ENCODE measurements at places on chromosomes 1 and 21.
A peak's percentile ranks its signal among the peaks of the same experiment; 100 is the strongest.

GRCh38 chr1:99107680-99108079, 103.0 kb upstream of the PLPPR5 start:
- no peak for DNase-seq

- DNase-seq = no peak
These were observed 212.0 kb downstream of the SLC45A1 start for GRCh38 chr1:8529901-8530300.

DNA sequence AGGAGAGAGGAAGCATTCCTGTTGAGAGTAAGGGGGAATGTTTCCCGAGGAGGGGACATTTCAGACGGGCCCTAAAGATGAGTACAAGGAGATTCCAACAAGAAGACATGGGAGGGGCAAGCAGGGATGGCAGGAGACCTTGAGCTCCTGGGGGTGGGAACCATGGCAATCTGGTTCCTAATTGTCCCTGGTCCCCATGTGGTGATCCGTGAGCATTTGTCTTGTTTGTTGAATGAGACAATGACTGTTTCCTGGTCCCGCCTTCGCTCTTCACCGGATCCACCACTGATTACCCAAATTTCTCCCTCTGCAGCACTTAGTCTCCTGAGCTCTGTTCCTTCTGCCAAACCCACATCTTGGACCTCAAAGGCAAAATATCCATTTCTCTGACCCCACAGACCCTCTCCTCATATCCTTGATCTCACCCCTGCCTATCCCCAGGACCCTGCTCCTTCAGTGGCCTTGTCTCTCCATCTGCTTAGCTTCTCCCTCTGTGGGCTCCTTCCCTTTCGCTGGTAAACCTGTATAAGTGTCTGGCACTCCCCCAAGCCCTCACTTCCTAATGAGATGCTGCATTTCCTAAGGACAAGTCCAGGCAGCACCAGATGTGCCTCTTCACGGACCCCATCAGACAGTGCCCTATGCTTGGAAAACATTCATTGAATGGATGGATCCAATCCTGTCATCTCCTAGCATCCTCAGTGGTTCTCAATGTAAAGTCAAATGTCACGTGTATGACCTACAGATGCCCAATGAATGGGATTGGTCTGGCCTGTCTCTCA, 8.3 kb upstream of the CSF1 start:
- DNase-seq = no peak

GRCh38 chr21:14787312-14787711, 241.2 kb upstream of the SAMSN1 start:
- DNase-seq = no peak

DNA sequence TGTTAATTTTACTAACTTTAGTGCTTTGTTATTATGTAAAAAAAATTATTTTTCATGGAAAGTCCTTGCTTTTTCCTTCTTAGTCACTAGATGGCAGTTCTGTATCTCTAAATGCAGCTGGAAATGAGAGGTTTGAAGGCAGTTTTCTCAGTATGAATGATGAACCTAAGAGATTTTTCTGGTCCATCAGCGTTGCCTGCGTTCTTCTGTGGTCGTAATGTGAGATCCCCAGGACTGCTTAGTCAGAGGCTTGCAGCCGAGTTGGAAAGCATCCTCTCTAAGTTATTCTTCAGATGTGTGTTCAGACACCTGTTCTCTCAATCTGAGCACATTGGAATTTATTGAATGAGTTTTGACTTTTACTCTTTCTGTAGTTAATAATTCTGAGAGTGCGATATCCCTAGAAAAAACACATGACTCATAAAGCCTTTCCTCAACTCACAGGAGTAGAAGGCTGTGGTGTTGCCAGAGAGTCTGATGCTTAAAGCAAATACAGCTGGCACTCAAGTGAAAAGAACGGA, 99.3 kb downstream of the FMN2 start:
- peak; percentile 45 for DNase-seq

DNA sequence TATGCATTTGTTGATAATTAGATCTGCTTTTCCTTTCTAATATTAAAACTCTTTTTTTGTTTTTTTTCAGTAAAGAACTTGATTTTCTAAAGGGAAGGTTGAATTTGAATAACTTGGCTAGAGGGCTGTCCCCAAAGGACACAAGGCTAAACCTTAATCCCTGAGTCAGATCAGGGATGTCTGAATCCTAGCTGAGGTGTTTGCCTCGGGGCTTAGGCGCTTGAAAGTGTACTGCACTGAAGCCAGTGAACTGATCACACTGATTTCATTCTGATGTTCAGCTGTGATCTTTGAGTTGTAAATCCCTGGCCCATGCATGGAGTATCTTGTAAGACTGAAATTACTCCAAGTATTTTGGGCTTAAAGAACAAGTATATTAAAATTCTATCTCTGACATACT, 42.8 kb downstream of the MTR start:
- no peak for DNase-seq

- no peak for DNase-seq
These were observed 8.9 kb upstream of the RGS1 start for GRCh38 chr1:192566657-192567056.

DNA sequence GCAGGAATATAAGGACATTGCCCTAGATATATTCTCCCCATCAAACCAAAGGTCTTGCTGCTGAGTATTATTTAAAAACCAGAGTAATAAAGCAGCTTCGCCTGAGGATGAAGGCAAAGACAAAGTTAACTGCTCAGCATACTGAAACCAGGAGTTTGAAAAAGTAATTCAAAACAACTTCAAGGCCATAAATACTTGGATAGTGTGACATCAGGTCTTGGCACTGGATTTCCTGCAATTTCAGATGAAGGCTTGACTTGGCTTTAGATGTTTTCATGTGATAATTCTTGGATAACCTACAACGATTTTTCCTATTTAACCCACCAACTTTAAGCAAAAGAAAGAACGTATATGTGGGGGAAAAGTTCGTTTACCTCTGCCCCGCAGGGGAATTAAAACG, 10.6 kb downstream of the SOD1 start:
- no peak for DNase-seq

DNA sequence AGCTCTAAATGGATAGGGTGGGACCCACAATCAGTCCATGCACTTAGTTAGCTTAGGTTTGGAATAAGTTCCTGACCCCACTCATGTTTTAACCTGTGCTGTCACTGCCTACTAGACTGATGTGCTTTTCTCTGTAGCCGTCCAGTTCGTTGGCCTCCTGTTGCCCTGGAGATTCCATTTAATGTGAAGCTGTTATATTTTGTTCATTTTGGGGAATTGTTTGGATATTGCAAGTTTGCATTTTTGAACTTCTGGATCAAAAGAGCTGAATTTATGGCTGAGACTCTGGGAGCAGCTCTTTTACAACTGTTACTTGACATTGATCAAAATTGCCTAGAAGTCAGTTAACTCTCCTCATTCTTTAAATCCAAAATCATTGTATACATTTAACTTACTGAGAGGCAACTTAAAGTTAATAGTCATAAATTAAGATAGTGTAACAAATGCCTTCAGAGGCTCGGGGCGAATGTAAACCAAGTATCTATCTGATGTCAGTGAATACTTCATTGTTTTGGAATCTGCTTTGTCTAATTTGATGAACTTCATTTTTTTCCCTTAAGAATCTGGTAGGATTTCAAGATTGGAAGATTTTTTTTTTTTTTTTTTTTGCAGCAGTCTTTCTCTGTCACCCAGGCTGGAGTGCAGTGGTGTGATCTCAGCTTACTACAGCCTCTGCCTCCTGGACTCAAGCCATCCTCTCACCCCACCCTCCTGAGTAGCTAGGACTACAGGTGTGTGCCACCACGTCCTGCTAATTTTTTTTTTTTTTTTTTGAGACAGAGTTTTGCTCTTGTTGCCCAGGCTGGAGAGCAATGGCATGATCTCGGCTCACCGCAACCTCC, 38.1 kb downstream of the MIGA1 start:
- DNase-seq = no peak

GRCh38 chr1:221715321-221716169, 26.3 kb downstream of the DUSP10 start:
- DNase-seq = no peak

DNA sequence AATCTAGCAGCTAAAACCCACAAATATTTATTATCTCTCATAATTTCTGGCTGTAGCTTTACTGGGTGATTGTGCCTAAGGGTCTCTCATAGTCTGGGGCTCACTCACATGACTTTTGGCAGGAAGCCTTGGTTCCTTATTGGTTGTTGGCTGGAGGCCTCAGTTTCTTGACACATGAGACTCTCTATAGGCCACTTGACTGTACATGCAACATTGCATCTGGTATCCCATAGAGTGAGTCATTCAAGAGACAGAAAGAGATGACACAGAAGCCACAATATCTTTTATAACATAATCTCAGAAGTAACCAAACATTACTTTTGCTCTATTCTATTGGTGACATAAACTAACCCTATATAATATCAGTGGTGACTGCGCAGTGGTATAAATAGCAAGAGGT, 128.5 kb upstream of the HNRNPU start:
- no peak for DNase-seq

DNA sequence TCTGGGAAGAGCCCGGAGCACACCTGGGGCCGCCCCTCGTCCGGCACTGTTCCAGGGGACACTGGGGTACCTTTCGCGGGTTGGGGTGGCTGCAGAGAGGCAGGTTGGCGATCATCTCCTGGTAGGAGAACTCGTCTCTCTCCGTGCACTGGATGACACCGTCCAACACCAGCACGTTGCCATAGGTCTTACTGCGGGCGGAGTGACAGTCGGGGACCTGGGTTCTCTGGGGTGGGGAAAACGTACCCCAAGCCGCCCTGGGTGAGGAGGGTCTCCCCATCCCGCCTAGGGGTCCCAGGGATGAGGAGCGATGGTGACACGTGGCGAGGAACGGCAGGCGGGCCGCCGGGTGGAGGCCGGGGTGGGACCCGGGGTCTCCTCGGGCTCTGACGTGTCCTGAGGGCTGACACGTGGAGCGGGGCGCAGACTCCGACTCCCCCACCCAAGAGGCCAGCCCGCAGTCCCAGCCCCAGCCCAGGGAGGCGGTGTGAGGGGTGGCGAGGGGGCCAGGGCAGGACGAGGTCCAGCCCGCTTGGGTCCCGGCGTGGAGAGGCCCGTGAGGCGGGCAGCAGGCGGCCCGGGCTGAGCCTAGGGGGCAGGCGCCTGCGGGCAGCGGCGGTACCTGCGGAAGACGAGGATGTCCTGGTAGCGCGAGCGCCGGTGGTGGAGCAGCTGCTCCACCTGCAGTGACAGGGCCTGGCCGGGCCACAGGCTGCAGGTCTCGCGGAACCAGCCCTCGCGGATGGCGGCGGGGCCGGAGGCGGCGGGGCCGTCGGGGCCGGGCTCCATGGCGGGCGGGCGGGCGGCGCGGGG, 457 bp downstream of the SRM start:
- no peak for DNase-seq

DNA sequence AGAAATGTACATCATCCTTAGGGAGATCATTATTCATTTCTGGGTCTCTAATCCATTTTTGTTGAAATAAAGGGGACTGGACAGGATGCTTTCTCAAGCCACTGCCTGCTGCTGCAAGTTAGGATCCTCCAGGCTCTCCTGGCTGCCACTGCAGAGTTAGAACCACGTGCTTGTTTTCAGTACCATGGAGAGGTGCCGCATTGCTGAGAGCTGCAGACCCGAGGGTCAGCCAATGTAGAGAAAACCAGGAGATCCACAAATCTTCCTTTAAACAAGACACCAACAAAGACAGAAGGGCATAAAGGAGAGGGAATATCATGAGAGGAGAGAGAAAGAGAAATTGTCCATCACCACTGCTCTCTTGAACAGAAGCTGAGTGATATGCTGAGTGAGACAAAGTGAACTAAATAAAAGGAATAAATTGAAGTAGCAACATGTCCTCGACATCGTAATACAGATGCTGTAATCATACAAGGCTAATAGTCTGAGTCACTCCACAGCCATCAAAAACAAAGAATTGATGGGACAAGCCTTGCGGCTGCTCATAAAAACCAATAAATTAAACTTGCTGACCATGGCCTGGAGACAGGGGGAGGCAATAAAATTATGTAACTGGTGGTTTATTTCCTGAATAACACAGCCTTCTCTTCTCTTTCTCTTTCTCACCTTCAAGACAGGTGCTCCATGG, 255.7 kb downstream of the OMA1 start:
- DNase-seq = no peak

- DNase-seq = no peak
These were observed 274.4 kb downstream of the NTNG1 start for GRCh38 chr1:107415241-107415640.

DNA sequence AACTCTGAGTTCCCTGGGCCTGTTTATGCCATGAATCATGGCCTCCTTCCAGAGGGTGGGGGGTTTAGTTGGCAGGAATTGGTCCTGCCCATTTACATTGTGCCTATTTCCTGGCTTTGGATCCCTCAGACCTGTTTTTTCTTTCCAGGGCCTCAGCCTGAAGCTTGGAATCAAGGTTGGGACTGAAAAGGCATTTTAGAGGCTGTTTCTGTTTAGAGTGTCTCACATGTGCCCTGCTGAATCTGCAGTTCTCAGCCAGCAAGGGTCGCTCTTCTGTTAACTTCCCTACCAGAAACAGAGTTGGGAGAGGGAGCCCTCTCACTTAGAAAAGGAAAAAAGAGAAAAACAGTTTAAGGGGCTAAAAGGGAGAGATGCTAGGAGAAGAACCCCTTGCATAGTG, 191.1 kb downstream of the PTPRC start:
- DNase-seq = no peak

GRCh38 chr1:41394959-41395956, 34.0 kb downstream of the FOXO6 start:
- DNase-seq = no peak

DNA sequence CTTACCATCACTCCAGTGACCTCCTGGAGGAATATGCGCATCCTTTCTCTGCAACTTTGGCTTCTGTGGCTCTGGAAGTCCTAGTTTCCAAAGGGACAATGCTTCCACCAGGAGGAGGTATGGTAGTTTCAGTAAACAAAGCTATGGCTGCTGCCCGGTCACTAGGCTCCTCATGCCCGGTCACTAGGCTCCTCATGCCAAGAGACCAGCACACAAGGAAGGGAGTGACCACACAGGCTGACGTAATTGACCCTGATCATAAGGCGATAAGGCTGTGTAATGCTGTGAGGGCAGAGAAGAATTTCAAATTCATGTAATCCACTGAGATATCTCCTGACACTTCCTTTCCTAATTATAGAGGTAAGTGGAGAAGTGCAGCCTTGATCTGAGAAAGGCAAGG, 102.9 kb downstream of the DTL start:
- no peak for DNase-seq

GRCh38 chr1:154429118-154429517, 24.0 kb downstream of the IL6R start:
- DNase-seq = no peak

GRCh38 chr1:231420959-231421545, 1.0 kb downstream of the EGLN1 start:
- DNase-seq = no peak

- no peak for DNase-seq
These were observed 9.6 kb upstream of the SIM2 start for GRCh38 chr21:36689324-36689723.

DNA sequence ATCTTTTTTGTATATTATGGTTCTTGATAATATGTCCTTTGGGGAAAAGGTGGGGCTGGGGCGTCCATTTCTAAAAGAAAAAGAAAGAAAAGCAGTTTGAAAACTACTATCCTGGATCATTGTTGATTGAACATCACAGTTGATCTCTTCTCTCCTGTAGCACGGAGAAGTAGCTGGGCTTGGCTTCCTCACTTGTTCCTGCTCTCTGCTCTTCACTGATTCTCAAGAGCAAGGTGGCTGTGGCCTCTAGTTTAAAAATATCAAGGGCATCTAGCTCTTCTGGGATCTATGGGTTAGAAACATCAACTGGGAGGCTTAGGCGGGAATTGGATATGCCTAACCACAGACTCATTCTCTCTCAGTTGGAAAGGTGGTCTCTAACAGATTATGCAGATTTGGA, 38.1 kb upstream of the EPHA8 start:
- no peak for DNase-seq

GRCh38 chr1:1625824-1626206, 6.2 kb upstream of the MMP23B start:
- no peak for DNase-seq
